OCI-LY7 (cell line): ENCODE measurements at places on chromosomes 2 and 18.

DNA sequence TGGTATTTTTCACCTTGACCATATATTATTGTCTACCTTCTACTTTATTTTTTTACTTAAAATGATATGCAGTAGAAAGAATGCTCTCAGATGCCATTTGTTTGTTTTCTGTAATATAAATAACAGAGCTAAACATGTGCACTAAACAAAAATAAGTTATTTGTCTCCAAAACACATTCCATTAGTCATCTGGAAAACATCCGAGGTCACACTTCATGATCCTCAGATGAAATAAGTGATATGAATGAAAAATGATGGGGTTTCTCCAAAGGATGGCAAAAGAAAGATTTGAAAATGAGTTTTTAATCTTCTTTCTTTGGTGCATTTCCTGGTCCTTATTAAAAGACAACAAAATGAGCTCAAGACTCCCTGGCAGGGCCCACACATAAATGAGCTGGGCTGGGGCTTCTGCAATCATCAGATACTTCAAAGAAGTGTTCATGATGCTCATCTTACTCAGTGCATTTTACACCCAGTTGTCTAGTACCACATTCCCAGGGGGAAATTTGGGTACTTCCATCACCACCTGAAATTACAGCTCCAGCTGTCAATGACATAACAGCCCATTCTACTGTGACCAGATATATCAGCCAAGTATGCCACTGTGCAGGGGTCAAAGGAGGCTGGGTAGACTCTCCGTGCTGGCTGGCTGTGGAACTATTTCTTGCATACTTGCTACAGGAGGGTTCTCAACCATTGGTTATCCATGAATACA is 283.5 kb downstream of the PID1 start:
- DNase-seq, result no peak

DNA sequence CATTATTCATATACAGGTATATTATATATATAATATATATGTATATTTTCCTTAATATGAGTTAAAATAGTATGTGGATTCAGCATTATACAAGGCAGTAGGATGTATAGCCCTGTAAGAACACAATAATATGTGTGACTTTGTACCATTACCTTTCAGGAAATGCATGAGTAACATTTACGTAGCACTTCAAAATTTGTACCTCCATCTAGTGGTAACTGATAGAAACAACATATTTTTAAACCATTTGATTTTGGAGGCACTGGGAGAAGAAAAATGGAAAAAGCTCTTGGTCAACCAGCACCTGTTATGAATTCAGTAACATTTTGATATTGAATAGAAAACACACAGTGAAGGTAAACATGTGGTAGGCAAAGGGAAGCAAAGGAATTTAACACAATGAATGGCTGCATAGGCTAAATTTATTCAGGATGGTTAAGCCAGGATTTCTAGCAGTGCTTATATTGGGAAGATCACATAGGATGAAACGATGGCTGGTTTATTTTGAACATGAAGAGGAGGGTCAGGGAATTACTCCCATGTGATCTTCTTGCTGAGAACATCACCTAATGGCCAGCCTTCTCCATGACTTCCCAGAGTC is 565.5 kb downstream of the CCDC85A start:
- peak; percentile 22 for DNase-seq

DNA sequence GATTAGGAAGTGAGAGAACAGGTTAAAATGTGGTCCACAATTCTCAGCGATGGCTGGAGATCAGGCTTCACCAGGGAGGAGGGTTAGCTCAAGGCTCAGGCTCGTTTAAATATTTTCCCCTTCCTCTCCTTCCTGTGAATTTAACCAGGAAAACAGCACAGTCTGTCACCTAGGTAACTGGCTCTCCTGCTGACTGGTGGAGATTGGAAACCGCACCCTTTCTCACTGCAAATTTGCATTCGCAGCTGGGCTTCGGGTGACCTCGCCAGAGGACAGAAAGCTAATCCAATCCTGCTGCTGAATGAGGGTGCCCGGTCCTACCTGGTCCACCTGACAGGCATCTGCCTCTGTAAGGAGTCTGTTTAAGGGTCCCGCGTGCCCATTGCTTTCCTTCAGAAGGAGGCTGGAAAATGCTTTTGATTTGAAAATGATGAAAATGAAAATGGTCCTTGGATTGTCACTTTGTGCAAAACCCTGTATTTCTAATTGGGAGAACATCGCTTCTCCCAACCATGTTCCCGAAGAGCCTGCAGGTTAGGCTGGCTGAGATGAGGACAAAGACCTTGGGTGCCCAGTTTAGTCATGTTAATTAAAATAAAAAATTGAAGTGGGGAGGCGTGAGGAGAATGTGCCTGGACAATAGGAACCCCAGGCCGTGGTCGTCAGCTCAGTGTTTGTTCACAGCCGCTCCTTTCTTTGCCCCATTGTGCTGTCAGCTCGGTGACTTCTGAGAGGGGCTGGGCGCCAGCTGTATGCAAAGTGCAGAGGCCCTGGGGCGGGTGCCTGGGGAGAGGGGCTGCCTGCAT is 43.4 kb upstream of the MTCL1 start:
- DNase-seq, result peak; percentile 48

DNA sequence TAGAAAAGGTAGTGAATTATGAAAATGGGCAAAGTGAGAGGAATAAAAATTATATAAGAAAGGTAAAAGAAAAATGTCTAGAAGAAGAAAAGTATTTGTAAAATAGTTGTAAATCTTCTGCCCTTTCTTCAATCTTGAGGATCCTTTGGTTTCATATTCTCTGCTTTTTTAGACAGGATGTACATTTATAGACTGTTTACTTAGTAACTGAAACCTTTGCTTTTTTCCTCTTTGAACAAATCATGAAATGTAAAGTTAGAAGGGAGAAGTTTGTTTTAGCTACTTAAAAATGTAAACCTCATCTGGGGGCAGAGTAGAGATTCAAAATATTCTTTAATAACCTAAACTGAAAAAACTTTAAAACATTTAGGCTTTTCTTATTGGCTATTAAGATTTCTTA is 150.4 kb upstream of the ITGA4 start:
- DNase-seq, result peak; percentile 58

GRCh38 chr2:190511104-190511503 is 23.4 kb downstream of the NEMP2 start:
- peak; percentile 7 for DNase-seq

DNA sequence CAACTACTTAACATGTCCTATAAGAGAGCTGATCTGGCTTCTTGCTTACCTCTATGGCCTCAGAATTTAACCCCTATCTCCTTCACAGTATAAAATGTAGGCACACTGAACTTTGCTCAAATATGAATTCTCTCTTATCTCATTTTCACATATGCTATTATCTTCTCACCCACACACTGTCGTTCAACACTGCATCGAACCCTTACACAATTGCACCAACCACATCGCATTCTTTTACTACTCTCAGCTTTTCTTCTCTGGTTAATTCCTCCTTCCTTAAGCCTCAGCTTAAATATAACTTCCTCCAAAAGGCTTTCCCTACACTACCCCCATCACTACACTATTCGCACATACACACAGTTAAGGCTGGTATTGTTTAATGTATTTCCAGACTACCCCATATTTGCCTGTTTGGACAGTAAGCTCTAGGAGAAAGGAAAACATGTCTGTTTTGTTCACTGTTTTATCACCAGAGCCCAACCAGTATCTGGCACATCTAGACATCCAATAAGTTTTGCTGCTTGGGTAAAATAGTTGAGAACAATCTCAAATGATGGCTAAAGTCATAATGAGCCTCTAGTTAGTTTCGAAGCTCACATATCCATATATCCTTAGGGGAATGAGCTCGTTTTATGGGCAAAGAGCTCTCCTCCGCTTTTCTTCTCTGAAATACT is 47.7 kb downstream of the HIBCH start:
- DNase-seq, result no peak

- no peak for DNase-seq
Measured at GRCh38 chr2:25897506-25897905, 19.2 kb upstream of the ASXL2 start.

- DNase-seq, result peak; percentile 37
Measured at GRCh38 chr18:20971886-20972267, 139.7 kb downstream of the ROCK1 start.

- no peak for DNase-seq
Measured at GRCh38 chr18:7070466-7070865, 47.1 kb downstream of the LAMA1 start.

DNA sequence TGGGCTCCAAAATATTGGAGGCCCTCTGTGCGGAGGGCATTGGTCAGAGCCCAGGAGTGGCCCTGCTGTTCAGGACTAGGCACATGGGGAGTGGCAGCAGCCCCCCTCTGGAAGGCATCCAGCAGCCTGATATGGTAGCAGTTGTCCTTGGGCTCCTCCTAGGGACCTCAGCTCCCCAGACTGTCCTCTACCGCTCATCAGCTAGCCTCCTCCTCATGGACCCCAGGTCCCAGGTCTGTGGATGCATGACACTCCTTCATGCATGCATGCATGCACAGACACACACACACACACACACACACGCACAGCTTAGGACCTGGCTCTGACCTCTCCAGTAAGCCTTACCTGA is 15.4 kb upstream of the ATP6V1B1 start:
- DNase-seq, result no peak

GRCh38 chr18:23401400-23402347 is 51.4 kb upstream of the RIOK3 start:
- DNase-seq, result no peak
